ENCODE measurements at places on chromosomes 13 and 19.
A peak's percentile ranks its signal among the peaks of the same experiment; 100 is the strongest.

DNA sequence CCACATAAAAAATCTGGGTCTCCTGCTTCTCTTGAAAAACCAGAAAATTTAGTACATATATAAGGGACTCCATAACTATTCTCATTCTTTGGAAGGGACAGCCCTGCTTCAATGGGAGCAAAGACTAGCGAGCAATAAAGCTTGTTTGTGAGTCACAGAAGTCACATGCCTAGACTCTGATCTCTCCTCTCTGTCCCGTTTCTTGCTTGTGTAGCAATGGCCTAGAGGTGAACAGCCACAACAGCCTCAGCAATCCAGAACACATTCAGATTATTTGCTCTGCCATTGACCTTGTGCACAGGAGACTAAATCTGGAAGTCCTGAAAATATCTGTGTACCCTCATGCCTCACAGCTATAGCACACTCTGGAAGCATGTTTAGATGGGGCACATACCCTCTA, 43.2 kb downstream of the SCGB2B2 start:
- DNase-seq = no peak

GRCh38 chr13:25397763-25398162, 26.0 kb downstream of the ATP8A2 start:
- no peak for DNase-seq

GRCh38 chr19:18043676-18044075, 35.7 kb downstream of the ARRDC2 start:
- no peak for DNase-seq

DNA sequence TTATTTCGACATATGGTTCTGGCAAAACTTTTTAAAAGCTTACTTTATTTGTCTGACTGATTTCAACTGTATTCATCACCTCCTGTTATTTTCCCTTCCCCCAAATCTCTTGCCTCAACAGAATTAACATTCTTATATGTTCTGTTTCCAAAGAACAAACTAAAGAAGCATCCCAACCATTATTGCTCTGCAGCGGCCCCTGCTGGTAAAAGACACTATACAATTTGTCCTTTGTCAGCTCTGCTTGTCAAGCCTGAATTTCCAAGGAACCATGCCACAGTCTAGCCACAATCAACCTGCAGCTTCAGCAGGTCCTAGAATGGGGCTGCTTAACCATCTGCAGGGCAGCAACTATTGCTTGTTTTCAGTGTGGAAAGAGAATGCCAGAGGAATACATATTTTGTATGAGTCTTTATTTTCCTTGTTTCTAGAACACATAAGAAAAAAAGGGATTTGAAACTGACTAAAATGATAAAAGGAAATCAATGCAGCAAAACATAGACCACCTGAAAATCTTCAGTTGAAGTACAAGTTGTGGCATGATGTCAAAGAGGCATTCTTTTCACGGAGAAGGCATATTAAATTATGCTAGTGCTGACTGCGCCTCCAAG, 845.3 kb downstream of the DIAPH3 start:
- DNase-seq = peak; percentile 83

DNA sequence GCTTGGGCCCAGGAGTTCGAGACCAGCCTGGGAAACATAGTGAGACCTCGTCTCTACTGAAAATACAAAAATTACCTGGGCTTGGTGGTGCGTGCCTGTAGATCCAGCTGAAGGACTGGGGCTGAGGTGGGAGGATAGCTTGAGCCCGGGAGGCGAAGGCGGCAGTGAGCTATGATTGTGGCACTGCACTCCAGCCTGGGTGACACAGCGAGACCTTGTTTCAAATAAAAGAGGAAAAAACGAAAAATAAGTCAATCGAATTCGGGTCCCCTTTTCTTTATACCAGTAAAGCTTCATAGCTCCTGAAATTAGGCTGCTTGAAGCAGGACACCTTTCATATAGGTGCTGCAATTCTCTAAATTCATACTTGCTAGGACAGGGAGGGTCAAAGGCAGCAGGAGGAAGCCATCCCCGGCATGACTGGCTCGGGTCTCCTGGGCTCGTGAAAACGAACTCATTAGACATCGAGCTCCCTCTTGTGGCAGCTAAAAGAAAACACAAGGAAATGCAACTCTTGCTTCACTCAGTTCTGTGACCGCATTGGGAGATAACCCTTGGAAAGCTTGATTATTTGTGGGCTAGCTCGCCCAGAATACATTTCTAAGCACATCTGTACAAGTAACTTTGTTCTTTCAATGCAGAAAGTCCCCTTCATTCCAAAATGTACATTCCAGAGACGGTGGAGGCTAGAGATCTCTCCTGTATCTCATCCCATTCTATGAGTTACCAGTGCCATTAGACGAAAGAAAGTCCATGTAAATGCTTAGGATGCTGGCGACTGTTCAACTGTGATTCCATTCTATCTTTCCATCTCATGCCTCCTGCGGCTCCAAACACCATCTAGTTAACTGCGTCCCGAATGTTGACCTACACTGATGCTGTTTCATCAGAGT, 16.8 kb downstream of the FPR2 start:
- peak; percentile 78 for DNase-seq

- no peak for DNase-seq
Measured at GRCh38 chr13:21395953-21396352, 63.1 kb downstream of the ZDHHC20 start.

GRCh38 chr19:46446021-46446420, 17.3 kb upstream of the PNMA8C start:
- DNase-seq = no peak

- no peak for DNase-seq
Measured at GRCh38 chr19:42652021-42652420, 57.3 kb upstream of the CEACAM8 start.

DNA sequence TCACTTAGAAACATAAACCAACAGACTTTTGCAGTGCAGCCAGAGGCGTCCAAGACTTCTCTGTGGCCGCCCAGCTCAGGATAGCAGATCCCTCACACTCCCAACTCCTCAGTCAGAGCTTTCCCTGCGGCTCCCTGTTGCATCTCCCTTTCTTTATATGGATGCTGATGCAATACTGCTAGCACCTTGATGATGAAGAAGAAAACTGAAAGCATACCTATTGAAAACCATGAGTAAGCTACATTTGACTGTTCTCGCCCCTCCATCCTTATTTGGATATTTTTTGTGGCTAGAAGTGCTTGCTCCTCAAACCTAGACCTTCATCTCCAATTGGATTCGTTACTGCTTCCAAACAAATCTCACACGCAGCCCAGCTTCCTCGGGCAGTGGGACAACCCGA, 57.3 kb upstream of the UBL3 start:
- no peak for DNase-seq

GRCh38 chr13:36680913-36681312, 7.1 kb downstream of the SERTM1 start:
- DNase-seq = no peak
